ENCODE measurements at places on chromosomes 12 and 14.

DNA sequence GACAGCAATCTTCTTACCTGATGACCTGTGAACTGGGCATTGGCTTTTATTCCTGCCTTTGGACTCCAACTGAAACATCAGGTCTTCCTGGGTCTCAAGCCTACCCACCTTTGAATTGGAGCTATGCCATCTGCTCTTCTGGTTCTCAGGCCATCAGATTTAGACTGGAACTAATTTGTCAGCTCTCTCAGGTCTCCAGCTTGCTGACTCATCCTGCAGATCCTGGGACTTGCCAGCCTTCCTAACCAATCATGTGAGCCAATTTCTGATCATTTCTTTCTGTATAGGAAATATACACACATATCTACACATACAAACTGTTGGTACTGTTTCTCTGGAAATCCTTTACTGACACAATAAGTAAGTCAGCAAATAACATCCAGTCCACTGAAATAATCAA, 65.3 kb upstream of the TSPAN8 start:
- DNase-seq: no peak

- DNase-seq: no peak
These were observed 14.2 kb upstream of the PAX9 start for GRCh38 chr14:36647417-36647823.

DNA sequence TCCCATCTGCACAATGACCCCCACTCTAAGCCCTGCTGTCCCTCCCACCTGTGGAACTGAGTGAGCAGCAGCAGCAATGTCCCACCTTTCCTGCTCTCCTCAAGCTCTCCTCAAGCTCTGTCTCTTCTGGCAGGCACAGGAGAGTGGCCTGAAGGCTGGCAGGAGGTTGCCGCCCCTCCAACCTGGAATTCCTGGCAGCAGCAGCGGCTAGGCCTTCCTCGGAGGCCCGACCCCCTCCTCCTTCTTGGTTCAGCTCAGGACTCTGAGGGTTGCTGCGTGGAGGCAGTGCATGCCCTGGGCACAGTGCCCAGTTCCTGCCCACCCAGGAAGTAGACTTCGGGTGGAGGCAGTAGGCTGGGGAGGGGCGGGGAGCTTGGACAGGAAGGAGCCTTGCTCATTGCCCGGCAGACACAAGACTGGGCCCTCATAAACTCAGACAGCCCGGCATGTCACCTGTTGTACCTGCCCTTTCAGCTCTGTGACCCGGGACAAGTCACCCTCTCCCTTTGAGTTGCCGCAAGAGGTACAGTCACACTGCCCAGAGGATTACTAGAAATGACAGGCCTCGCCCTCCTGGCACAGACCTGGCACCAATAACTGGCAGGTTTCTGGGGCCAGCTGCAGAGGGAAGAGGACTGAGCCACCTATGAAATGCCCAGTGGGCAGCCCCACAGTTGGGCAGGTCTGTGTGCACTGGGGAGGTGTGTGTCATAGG, 2.1 kb upstream of the SERPINA1 start:
- DNase-seq: peak; percentile 20

DNA sequence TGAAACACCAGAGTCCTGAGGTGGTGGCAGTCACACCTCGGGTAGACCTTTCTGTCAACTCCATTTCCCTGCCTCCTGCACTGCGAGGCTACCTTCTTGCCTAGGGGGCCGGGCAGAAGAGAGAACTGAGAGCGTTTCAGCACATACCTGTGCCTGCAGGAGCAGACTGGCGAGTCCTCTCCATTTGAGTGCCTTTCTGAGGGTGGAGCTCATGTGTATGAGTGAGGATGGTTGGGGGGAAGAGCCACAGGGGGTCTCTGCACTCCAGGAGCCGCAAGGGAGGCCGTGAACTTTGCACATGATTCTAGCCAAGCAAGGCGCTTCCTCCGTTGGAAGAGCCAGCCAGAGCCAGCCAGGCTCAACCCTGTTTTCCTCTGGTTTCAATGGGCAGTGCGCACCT, 31.0 kb upstream of the CCND2 start:
- DNase-seq: no peak

GRCh38 chr14:64238049-64238448, 56.1 kb downstream of the ESR2 start:
- no peak for DNase-seq

DNA sequence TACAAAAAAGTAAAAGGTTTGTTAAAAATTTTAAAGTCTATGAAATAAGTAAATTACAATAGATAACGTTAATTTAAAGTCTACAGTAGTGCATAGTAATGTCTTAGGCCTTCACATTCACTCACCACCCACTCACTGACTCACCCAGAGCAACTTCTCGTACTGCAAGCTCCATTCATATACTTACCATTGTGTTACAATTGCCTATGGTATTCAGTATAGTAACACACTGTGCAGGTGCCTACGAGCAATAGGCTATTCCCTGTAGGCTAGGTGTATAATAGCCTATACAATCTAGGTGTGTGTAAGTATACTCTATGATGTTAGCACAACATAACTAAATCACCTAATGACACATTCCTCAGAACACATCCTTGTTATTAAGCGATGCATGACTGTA, 435.3 kb upstream of the TMTC1 start:
- no peak for DNase-seq

- DNase-seq: no peak
These were observed 131.6 kb upstream of the GRIN2B start for GRCh38 chr12:14113031-14113430.

DNA sequence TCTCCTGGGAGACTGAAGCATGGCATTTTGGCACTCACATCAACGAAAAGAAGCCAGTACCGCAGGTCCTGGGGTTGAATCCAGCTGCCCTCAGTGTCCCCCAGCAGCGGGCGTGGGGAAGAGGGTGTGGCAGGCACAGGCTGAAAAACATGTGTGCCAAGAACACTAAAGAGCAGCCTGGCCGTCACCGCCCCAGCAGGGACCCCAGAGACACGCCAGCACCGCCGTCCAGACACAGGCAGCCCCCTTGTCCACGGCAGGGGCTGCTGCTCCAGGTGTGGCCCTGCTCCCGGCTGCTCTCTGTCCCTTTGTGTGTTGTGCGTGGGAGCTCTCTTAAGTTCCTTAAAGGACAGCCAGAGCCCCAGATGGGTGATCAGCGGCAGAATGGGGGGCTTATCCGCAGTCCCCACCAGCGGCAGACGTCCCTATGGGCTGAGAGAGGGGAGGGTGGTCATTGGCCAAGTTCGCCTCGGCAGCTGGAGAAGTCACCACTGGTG, 556 bp downstream of the PHETA1 start:
- DNase-seq: no peak

- peak; percentile 38 for DNase-seq
These were observed 60.1 kb upstream of the PYGL start for GRCh38 chr14:51004352-51004800.

- DNase-seq: no peak
These were observed 70.0 kb downstream of the PDE3A start for GRCh38 chr12:20438299-20438779.

GRCh38 chr12:51961834-51962233, 10.3 kb downstream of the ACVR1B start:
- DNase-seq: no peak

GRCh38 chr14:73846947-73847346, 4.7 kb upstream of the PTGR2 start:
- no peak for DNase-seq

GRCh38 chr12:54997929-54998522, 13.5 kb upstream of the TESPA1 start:
- DNase-seq: no peak

DNA sequence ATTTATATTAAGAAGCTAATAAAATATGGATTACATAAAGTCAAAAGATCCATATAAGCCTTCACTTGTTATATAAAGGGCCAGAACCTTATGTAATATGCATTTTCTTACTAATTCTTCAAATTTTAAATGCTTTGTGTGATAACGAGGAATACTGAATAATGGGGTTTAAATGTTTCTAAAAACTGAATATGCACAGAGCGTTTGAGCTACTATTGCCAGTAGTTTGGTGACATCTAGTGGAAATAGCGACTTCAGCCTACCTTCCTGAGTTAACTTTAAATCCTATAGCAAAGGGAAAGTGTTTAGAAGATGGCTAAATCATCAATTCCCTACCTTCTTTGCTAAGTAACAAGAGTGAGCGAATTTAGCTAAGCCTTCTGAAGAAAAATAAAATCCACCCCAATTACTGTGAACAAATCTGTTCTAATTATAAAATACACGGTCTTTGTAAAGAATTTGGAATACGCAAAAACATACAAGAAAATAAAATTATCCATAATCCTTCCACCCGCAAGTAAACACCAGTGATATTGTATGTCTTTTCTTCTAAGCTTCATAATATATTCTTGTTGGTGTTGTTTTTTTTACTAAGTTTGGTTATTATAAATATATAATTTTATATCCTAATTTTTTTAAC, 115.5 kb upstream of the G2E3 start:
- peak; percentile 46 for DNase-seq

DNA sequence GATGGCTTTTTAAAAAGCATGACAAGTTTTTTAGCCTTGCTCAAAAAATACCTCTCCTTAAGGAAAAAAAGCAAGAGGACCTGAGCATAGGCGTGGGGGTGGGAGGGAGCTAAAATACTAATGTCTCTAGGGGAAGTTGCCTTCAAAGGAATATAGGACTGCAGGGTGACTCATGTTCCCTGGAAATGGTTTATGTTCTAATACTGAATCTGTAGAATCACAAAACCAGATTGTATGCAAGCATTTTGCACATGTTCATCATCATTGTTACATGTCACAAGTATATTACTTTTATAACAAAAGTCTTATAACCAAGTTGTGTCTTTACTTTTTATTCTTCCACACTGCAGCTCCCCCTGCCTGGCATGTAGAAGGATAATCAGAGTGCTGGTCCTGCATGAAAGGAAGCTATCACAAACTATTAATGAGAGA, 36.6 kb downstream of the GPR135 start:
- no peak for DNase-seq

GRCh38 chr12:106586803-106587684, 4.2 kb downstream of the RFX4 start:
- DNase-seq: peak; percentile 64

DNA sequence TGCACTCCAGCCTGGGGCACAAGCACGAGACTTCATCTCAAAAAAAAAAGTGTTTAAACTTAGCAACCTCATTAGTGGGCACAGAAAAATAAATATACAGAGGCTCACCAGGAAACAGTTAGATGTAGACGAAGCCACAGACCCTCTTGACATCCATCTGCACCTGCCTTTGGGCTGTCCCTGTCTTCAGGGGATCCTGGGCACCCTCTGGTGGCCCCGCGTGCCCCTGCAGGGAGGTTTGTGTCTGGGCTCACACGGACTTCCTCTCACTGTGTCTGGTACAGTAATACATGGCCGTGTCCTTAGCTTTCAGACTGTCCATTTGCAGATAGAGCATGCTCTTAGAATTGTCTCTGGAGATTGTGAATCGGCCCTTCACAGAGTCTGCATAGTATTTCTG, 916.5 kb downstream of the TMEM121 start:
- no peak for DNase-seq

DNA sequence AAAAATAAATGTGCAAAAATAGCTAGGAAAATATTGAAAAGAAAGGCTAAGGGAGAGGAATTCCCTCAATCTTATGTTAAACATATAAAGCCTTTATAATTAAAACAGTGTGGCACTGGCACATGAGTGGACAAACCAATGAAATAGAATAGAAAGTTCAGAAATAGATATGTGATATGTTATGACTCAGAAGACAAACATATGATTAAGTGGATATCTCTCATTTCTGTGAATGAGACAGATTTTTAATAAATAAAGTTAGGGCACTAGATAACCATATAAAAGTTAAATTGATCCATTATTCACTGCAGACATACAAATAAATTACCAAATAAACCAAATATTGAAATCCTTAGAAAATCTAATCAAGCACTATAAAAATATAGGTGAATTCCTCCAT, 73.0 kb downstream of the ALG10B start:
- DNase-seq: no peak

DNA sequence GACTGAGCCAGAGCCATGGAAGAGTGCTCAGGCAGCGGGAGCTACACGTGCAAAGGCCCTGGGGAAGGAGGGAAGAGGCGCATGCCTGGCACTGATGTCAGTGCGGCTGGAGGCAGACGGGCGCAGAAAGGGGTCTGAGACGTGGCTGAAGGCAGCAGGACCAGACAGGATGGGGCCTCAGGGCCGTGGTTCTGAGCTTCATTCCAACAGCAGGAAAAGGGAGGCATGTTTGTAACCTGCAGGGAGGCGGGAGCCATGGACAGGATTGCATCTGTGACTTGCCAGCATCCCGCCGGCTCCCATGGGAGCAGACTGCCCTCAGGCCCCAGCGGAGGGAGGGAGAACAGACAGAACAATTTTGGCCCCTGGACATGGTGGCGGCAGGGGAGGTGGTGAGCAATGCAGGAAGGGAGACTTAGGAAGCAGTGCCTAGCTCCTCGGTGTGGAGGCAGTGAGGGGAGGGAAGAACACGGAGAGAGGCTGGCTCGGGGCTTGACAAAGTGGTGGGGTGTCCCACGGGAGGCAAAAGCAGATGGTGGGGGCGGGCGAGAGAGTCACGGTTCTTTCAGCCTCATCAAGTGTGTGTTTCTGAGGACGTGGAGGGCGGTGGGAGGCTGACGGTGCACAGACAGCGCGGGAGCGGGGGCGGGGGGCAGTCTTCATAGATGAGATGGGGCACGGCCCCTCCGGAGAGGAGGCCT, 33.3 kb upstream of the INF2 start:
- DNase-seq: no peak

- no peak for DNase-seq
These were observed 9.1 kb downstream of the SINHCAF start for GRCh38 chr12:31316891-31317290.

GRCh38 chr14:34379816-34380470, 82.1 kb downstream of the SPTSSA start:
- no peak for DNase-seq

- no peak for DNase-seq
These were observed 7.7 kb downstream of the GATC start for GRCh38 chr12:120453977-120454376.

DNA sequence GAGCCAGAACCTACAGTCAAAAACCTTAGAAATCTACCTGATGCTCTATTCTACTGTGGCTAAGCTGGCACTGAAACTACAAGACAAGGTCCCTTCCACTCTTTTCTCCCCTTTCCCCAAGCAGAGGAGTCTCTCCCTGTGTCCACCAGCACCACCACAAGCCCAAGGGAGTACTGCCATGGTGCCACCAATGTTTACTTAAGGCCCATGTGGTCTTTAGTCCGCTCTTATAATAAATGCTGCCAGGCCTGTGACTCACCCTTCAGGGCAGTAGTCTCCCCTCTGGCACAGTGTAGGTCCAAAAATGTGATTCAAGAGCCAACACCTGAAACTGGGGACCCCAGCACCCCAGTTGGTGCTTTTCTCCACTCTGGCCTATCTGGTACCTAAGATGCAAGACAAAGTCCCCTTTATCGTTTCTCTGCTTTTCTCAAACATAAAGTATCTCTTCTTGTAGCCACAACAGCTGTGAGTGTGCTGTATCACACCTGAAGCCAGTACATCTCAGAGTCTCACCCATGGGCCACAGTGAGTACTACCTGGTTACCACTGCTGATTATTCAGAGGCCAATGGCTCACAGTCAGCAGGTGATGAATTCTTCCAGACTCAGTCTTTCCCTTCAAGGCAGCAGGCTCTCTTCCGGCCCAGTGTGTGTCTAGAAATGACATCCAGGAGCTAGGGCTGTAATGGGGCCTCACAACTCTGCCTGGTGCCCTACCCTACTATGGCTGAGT, 29.3 kb downstream of the SLC38A2 start:
- DNase-seq: no peak

All from midbrain (tissue), 1 donor.